ENCODE measurements at places on chromosomes 3 and 15. TPM values are rescaled to one million over a fixed set of nuclear protein-coding genes. Genes with fewer than 3 reads are reported as not detected.

Gene CLDN18
- total RNA-seq = not detected

Gene CRYGS
- 1.7 TPM for total RNA-seq

Gene GRK7
- not detected for total RNA-seq

Gene PIGBOS1
- 10.0 TPM for total RNA-seq

Gene TTC21A
- 3.9 TPM for total RNA-seq

Gene LAMB2
- total RNA-seq = 254 TPM

Gene SETD5
- 141 TPM for total RNA-seq

Gene PIF1
- 24.7 TPM for total RNA-seq

Gene NTRK3
- total RNA-seq = not detected

Gene RASGRP1
- total RNA-seq = 0.13 TPM

Gene PRKCD
- total RNA-seq = 5.8 TPM

Gene MST1R
- 2.2 TPM for total RNA-seq

Gene UCN2
- total RNA-seq = not detected

Gene MYH15
- 0.53 TPM for total RNA-seq

Gene ITIH4
- total RNA-seq = 0.22 TPM

Gene ECE2
- total RNA-seq = not detected

Gene RPL4
- total RNA-seq = 3,099 TPM

Gene TTLL13
- not detected for total RNA-seq

Gene KBTBD13
- total RNA-seq = not detected

Gene APH1B
- 19.5 TPM for total RNA-seq

Gene RARRES1
- 0.66 TPM for total RNA-seq

Gene XRN1
- total RNA-seq = 68.5 TPM

Gene KCNMB3
- 1.6 TPM for total RNA-seq

Gene SNX1
- total RNA-seq = 63.3 TPM

Gene SYNPR
- not detected for total RNA-seq

Measured in thoracic aorta endothelial cell (primary cell).